ENCODE measurements at places on chromosomes 7 and 10.

DNA sequence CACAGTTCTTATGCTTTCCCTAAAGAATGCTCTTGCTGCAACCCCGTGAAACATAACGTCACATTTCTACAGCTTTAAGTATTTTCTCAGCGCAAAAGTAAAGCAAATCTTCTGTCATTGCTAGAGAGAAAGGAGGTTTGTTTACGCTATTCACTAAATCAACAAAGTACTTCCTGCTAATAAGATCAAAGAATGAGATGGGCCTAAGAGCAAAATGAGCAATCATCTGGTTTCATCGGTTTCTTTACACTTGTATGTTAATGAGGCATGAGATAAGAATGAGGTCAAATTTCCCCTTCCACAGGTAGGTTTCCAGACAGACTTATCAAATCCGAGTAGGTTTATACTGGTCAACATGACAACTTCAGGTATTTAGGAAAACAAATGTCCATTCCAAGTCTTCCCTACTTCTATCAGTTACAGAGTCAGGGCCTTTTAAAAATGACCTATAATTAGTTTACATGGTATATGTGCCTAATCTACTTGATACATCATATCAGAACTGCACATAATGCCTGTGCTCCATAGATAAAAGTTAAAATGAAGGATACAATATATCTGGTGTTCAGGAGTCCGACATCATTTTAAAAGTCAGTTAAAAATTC lies 8.4 kb downstream of the USP6NL start:
- DNase-seq: no peak

DNA sequence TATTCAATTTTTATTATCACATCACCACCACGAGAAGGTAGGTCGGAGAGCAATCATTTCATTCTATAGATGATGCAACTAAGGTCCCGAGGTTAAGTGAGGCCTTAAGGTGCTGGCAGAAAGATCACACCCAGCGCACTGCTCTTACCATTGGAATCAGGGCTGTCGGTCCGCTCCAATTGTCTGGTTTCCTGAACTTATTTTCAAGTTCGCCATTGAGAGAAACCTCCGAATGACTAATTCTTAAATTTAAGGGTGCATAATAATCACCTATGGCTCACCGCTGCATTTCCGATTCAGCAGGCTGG lies 625 bp upstream of the GSTO2 start:
- DNase-seq: no peak

DNA sequence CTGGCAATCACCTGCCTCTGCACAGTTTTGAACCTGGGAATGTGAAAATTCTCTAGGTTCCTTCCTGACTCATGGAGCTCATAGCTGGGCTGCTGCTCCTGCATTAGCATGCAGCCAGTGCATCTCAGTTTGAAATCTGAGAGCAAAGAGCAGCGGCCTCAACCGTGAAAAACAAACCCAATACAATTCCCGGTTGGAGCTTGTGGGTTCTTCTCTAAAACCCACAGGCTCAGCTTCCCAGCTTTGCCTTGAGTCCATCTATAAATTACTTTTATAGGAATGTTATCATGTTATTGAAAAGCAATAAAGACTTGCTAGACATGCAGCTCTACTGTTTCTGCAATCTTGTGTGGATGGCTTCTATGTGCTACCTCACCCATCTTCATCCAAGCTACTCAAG lies 191.7 kb downstream of the CXCL12 start:
- DNase-seq: no peak

DNA sequence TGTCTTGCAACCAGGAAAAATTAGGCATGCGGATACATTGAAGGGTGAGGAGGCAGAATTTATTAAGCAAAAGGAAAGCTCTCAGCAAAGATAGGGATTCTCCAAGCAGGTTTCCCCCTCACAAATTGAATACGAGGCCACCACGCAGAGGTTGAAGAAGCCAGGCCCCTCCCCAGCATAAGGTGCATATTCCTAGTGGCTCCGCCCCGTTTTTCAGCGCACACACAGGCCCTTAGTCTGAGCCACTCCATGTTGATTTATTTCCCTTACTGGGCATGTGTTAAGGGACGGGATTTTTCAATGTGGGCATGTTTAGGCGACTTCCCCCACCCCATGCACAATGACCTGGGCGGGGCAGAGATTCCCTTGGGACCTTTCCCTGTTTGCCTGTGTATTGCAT lies 24.9 kb downstream of the PPP2R2D start:
- no peak for DNase-seq

- DNase-seq: no peak
Observed at GRCh38 chr10:4051641-4052151, 266.7 kb upstream of the KLF6 start.

DNA sequence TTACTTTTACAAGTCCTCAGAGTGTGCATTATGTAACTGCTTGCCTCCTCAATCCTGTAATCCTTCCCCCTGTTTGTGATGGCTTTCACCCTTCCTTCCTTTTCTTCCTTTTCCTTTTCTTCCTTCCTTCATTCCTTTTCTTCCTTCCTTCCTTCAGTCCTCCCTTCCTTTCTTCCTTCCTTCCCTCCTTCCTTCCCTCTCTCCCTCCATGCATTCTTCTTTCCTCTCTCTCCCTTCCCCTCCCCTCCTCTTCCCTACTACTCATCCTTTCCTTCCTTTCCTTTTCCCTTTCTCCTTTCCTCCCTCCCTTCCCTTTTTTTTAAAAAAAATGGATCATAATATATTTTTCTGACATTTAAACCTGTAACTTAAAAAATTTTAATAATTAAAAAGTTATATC lies 22.2 kb upstream of the ABCA13 start:
- DNase-seq: no peak

DNA sequence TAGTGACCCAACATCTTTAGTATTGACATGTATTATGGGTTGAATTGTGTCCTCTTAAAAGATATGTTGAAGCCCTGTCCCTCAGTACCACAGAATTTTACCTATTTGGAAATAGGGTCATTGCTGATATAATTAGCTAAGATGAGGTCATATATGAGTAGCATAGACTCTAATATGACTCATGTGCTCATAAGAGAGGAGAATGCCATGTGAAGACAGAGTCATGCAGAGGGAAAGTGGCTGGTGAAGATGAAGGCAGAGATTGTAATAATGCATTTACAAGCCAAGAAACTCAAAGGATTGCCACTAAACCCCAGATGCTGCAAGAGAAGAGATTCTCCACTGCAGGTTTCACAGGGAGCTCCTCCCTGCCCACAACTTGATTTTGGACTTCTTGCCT lies 496.4 kb downstream of the KIF20B start:
- no peak for DNase-seq

- DNase-seq: no peak
Observed at GRCh38 chr7:2446676-2447075, 29.5 kb downstream of the GRIFIN start.

DNA sequence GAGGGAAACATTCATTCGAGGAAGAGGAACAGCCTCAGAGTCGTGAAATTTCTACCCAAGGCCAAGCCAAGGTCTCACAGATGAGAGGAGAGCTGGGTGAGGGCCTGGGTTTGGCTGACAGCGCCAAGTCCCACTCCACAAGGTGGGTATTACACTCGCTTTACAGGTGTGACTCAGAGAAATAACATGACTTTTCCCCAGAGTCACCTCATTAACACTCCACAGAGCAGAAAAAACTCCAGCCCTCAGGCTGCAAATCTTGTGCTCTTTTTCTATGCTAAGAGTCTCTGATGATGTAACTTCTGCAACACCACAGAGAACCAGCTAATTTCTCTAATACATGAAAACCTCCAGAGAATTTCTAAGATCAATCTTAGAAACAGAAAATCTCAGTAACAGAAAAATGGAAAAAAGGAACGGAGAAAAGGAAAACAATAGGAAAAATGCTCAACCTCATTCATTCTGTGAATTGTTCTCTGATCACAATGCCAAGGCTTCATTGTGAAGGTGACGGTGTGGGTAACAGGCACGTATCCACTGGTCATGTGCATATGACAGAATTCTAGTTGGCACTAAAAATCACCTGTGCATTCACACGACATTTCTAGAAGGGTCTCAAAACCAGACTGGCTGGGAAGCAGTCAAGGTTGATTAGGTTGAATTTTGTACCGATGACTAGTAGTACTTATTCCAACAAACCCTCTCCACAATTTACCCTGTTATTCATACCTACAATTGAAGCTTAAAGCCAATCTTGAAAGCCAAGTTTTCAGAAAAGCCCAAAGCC lies 20.3 kb downstream of the YWHAG start:
- DNase-seq: no peak

DNA sequence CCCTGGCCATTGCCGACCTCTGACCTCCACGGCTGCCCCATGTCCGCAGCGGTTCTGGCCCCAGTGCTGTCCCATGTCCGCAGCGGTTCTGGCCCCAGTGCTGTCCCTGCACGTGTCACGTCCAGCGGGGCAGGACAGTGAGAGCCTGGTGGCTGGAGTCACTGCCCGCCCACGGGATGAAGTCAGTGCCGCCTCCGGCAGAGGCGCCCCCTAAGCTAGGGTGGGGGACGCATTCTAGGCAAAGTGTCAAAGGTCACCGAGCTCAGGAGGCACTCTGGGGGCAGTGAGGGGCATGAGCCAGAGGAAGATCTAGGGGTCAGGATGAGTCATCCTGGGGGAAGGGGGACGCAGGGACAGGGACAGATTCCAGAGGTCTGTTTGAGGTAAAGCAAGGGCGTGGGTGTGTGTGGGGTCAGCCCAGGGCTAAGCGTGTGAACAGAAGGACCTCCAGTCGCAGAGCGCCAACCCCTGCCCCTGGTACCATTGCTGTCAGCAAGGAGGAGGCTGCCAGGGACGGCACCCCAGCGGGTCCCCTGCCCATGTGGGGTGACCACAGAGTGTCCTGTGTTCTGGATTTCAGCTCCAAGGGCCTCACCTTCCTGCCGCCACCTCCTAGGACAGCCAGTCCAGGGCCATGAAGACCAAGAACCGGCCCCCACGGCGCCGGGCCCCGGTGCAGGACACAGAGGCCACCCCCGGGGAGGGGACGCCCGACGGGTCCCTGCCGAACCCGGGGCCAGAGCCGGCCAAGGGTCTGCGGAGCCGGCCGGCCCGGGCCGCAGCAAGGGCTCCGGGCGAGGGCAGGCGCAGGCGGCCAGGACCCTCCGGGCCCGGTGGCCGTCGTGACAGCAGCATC lies 665 bp downstream of the BHLHA15 start:
- DNase-seq: no peak

DNA sequence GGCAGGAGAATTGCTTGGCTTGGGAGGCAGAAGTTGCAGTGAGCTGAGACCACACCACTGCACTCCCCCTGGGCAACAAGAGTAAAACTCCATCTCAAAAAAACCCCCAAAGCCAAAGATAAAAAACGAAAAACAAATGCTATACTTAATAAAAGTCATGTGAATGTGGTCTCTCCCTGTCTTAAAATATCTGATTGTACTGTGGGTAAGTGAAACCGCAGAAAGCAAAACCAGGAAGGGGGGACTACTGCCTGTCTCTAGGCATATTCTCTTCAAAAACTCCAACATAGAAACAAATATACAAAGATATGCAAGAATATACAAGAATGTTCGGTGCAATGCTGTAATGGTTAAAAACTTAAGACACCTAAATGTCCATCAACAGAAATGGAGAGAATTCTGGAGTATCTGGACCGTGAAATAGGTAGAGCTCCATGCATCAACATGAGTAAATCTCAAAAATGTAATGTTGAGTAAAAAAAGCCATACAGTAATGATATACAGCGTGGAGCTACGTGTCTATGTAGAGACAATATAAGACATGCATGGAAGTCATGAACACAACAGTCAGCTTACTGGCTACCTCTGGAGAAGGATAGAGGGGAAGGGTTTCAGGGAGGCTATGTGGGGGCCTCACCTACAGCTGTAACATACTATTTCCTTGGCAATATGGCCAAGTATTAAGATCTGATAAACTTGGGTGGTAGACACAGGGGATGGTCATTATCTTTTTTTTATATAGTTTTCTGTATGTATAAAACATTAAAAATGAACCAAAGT lies 2.1 kb downstream of the ZNF394 start:
- no peak for DNase-seq

DNA sequence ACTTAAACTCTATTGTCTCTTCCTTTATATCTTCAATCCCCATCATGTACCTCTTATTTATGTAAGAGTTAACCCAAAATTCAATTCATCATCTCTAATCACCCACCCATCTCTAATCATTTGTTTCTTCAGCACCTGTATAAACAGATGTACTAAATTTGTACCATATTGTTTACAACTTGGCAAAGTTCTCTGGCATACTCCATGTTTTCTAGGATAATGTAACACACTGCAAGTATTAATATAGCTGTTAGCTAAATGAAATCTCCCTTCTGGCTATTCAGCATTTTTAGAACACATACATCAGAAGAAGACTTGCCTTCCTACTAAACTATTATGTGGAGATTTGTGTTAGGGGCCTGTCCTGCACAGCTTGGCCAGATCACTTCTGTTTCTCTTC lies 33.1 kb downstream of the MALSU1 start:
- no peak for DNase-seq

DNA sequence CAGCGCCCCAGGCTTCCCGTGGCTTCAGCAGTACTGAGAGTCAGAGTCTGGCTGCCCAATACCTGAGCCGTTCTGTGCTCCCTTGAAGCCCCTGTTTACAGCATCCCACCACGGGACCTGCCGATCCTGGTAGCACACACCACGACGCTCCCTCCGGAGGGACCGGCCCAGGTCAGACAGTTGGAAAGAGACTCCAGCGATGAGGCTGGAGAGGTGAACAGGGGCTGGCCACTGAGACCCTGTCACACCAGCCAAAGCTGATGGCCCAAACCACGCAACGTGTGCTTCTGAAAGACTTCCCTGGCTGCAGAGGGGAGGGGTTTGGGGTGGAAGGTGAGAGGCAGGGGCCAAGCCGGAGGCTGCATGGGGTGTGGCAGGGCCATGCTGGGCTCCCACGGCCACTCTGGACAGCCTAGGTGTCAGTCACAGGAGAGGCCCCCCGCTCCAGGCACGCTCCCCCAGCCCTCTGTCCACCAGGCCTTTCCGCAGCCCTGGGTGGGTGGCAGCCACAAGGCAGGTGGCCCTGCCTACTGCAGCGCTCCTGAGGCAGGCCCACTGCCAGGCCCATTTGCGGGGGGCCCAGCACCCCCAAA lies 140.2 kb upstream of the CHST15 start:
- no peak for DNase-seq

- no peak for DNase-seq
Observed at GRCh38 chr7:137329411-137329810, 14.1 kb downstream of the PTN start.

- no peak for DNase-seq
Observed at GRCh38 chr10:85986777-85987176, 379.8 kb downstream of the GRID1 start.

- peak; percentile 4 for DNase-seq
Observed at GRCh38 chr7:29748286-29749099, 57.8 kb upstream of the WIPF3 start.

GRCh38 chr7:27032839-27033238 lies 63.0 kb downstream of the HOXA1 start:
- no peak for DNase-seq

DNA sequence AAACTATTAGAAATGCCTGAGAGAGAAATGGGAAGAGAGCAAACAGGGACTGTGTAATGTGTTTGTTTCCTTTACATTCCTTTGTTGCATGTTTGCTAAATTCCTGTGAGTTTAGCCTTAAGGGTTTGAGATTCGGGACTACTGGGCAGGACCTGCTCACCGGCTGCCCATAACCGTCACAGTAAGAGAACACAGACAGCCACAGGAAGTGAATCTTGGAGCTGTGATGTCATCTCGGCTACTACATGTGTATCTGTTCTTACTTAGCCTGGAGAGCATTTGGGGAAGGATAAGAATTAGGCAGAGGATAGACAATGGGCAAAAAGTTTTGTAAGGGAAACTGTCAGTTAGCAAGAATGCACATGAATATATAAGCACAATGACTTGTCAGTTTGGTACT lies 485.1 kb upstream of the KLF6 start:
- no peak for DNase-seq

GRCh38 chr10:47022311-47023131 lies 111.3 kb downstream of the PTPN20 start:
- no peak for DNase-seq

GRCh38 chr10:83983578-83984255 lies 155.6 kb upstream of the GHITM start:
- no peak for DNase-seq
